ENCODE measurements at places on chromosomes 7 and 10.

GRCh38 chr10:124240839-124241291 lies 147.5 kb upstream of the CHST15 start:
- no peak for DNase-seq

GRCh38 chr7:130065500-130066152 lies 4.7 kb upstream of the KLHDC10 start:
- no peak for DNase-seq

DNA sequence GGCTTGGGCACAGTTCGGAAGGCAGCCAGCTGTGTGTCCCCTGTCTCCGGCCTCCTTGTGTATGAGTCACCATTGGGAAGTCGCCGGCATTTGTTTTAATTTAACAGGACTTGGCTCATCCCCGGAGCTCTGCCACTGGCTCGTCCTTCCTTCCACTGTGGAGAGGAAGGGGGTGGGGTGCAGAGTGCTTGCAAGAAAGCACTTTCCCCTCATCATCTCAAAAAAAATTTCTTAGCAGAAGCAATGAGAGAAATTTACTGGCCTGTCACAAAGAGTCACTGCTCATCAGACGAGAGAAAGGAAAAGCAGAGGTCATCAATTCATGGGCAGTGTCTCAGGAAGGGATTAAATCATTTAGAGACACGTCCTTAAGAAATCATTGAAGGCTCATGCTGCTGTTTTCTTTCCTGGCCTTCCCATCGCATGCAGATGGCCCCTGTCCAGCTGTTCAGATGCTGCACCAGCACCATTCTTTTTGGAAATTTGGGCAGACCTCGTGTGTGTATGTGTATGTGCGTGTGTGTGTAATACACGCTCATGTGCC lies 93.3 kb downstream of the BMS1 start:
- DNase-seq, result no peak

DNA sequence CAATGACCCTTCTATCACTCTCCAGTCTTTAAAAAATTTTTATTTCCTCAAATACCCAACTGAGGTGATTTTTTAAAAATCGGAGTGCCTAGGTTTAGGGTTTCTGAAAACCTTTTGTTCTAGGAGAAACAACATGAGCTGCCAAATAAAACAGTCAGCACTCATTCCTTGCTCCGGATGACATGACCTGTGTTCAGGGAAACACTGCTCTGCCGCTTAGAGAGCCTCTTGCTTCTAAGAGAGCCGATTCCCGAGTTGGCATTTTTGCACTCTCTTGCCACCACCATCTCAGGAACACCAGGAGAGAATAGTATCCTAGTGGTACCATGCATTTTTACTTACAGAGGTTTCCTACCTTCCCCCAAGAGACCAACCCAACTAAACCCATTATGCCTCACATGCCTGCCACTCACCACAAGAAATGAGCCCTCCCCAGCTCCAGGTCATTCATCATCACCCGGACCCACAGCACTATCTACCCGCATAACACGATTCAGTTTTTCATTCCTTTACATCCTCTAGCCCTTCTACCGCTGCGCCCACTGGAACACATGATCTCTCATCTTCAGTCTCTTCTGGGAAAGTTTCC lies 365.4 kb downstream of the THSD7A start:
- no peak for DNase-seq

DNA sequence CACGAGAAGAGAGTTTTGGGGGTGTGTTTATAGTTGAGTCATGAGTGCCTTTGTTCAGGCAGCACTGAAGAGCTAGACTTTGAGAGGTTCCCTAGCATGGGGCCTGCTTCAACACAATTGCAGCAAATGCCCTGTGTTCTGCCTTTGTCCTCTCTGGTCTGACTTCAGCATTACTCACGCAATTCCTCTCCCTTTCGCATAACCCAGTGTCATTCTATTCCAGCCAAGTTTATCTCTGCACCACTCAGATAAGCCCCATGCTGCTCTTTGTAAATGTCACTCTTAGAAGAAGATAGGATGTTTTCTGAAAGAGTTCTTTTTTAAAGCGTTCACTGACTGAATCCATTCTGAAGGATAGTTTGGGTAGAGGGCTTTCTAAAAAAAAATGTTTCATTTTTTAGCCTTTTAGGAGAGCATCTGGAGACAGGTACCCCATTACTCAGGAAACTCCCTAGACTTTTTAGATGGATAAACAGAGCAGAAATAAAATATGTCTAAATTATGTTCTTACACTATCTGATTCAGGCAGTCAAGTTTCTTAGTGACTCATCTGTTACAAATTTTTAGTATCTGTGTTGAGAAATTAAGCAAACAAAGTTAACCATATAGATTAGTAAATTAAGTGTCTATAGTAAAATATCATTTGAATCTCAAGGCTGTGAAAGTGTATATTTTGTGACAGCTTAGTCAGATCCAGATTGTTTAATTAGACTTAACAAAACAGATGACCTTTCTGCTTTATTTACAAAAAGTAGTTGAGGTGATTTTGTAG lies 318.5 kb downstream of the GPR158 start:
- DNase-seq, result no peak

DNA sequence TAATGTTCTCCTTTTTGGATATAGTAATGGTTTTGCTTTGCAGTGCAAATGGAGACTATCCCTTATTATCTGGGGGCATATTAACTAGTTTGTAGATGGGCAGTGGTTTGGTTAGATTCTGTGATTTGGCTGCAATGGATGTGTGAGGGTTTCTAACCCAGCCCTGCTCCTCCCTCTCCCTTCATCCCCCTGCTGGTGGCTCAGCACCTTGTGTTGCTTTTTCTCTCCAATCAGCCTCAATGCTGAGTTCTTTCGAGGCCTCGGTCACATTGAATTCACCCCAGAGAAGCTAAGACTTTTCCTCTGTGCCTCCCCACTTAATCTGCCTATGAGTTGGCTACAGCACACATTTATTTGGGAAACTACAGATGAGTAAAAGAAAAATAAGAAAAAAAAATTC lies 120.0 kb downstream of the MALRD1 start:
- DNase-seq, result no peak

DNA sequence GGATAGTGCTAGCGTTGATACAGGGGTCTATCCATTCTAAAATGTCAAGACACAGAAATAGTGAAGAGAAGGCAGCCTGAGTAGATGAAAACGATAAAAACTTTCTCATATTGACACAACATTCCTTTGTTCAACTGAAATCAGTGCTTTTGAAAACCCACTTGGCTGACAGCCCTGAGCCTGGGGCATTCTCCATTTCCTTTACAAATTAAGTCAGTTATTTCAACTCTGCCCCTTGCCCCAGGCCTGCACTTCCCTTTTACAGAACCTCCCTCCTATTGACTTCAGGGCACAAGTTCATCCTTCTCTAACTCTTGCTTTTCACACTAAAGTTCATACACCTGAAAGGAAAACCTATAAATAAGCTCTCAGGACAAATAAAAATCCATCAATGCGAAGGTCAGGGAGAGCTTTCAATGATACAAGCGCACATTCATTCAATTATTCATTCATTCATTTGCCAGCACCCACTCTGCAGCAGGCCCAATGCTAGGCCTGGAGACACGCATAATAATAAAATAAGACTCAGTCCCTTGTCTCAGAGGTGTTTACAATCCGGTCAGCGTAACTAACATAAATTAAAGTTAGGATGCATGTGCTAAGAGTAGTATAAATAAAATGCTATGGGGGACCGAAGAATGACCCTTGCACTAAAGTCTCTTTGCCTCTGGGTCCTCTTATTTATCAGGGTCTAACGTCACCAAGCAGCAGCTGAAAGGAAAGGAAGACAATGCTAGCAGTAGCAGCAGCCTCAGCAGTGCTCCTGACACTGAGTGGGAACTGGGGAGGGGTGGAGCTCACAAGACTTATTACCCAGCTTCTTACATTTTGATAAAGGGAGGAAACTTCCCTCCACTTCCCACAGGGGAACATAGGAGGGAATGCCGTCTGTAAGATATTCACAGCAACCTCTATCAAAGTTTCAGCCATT lies 134.8 kb downstream of the PDE1C start:
- DNase-seq, result no peak

DNA sequence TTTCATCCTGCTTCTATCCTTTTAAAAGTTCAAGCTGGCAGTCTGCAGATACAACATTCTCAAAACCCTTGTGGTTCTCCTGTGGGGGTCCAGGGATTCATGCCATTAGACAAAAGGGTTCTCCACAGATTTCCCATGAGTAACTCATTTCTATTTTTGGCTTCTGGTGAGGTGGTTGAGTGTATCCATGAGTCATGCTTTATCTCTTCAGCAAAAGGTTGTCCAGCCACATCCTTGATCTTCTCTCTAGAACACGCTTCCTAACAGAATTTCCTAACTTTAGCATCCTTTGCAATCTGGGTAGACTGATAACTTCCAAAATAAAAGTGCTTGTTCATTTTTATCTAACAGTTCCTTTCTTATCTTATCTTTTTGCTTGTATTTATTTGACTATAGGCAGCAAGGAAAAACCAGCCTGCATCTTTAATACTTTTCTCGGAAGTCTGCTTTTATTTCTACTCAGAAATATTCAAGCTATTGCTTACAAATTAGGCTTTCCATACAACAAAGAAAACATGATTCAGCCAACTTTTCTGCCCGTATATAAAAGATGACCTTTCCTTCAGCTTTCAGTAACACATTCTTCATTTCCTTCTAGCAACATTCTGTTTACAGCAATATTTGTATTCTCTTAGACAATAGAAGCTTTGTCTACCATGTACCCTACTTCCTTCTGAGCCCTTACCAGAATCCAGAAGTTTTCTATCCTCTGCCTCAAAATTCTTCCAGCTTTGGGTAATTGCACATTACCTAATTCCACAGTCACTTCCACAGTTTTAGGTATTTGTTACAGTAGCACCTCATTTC lies 79.3 kb upstream of the IL6 start:
- DNase-seq, result no peak

DNA sequence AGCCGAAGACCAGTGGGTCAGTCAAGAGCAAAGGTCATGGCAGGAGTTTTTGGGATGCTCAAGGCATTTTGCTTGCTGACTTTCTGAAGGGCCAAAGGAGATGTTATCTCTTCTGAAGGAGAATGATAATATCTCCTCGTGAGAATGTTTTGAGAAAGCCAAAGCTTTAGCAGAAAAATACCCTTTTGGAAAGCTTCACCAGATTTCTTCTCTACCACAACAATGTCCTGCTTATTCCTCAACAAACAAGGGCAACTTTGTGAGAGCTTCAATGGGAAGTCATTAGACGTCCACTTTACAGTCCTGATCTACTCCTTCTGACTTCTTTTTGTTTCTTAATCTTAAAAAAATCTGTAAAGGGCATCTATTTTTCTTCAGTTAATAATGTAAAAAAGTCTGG lies 132.8 kb upstream of the DNAJB12 start:
- no peak for DNase-seq

- DNase-seq, result no peak
These were observed 2.7 kb downstream of the UPP1 start for GRCh38 chr7:48091506-48092433.

DNA sequence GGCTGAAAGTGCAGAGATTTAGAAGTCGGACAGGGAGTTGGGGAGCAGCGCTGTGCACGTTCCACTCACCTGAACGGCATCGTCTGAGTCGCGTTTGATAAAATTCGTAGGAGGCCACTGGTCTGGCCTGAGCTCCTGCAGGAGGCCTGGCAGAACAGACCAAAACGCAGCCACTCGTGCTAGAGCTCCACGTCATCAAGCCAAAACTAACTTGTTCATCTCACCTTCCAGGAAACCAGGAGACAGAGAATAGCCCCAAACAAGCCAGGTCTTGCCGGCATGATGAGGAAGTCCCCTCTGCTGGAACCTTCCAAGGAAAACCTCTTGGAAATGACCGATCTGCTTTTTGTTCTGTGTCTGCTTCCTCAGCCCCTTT lies 43.4 kb upstream of the DNAJB6 start:
- DNase-seq, result no peak

GRCh38 chr10:74991435-74991834 lies 120.0 kb upstream of the SAMD8 start:
- no peak for DNase-seq

GRCh38 chr7:22447008-22447407 lies 53.0 kb downstream of the STEAP1B start:
- DNase-seq, result no peak

GRCh38 chr7:27519793-27520469 lies 142.8 kb downstream of the HIBADH start:
- no peak for DNase-seq

- DNase-seq, result no peak
These were observed 238.9 kb downstream of the CAMK1D start for GRCh38 chr10:12588091-12588860.

DNA sequence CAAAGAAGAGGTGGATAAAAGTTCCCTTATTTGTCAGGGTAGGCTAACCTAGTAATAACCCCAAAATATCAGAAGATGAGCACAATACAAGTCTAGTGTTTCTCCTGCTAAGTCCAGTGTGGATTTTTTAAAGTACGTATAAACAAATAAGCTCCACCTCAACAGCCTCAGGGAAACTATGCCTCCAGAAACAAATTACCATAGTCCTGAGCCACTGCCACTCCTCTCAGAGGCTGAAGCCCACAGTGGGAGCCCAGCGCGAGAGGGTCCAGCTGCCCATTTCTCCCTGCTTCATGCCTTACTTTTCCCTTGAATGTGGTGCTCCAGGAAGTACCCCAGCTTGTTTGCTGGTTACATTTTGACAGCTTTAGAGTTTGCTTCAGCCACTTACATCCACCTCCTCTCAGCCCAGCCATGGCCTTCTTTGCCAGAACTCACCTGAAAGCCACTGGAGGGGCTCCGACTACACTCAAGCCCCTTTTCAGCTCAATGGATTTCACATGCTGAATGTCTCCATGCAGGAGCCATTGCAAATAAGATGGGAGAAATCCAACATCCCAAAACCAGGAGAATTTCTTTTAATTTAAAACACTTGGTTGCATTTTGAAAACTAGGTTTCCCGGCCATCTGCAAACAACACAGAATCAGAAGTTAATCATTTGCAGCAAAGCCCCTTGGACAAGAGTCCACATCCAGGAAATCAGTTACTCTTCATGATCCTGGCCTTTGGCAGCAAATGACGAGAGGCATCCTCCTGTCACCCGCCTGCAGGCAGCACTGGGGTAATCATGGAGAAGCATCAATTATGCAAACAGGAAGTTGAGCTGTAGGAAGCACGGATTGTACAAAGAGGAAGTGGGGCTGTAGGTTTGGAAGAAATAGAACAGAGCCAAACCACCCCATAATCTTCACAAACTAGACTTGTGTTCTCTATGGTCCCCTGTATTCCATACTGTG lies 138.1 kb downstream of the HERPUD2 start:
- no peak for DNase-seq

DNA sequence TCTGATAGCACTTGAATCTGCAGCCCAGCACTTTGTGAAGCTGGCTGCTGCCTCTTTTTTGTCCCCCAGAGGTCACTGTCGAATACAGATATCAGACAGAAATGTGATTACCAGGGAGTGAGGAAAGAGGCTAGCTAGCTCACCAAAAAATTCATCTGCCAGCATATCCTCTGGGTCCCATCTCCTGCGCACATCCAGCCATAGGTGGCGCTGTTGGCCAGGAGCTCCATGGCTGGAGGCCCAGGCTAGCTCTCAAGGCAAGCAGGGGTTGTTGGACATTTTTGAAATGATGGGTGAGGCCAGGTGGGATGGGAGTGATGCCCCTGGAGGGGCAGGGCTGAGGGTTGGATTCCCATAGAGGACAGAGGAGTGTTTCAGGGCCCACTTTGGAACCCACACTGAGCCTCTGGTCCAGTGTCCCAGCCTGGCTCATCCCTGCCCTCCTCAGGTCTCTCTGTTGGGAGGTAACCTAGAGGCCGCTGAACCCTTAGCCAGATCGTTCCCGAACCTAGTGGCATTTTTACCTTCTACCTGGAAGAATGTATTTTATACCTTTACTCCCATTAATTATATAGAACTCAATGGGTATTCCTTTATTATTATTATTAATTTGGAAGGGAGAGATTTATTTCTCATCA lies 14.8 kb downstream of the DPCD start:
- DNase-seq, result peak; percentile 59
